CD4-positive, alpha-beta T cell treated with Interleukin-10 for 1 hour (primary cell): ENCODE measurements at places on chromosomes 7 and 10.

- no peak for DNase-seq
Observed at GRCh38 chr10:82942286-82943099, 1067.5 kb downstream of the NRG3 start.

GRCh38 chr7:99070361-99070760 is 73.5 kb downstream of the SMURF1 start:
- DNase-seq, result no peak

GRCh38 chr10:77182803-77183202 is 454.8 kb downstream of the KCNMA1 start:
- no peak for DNase-seq

DNA sequence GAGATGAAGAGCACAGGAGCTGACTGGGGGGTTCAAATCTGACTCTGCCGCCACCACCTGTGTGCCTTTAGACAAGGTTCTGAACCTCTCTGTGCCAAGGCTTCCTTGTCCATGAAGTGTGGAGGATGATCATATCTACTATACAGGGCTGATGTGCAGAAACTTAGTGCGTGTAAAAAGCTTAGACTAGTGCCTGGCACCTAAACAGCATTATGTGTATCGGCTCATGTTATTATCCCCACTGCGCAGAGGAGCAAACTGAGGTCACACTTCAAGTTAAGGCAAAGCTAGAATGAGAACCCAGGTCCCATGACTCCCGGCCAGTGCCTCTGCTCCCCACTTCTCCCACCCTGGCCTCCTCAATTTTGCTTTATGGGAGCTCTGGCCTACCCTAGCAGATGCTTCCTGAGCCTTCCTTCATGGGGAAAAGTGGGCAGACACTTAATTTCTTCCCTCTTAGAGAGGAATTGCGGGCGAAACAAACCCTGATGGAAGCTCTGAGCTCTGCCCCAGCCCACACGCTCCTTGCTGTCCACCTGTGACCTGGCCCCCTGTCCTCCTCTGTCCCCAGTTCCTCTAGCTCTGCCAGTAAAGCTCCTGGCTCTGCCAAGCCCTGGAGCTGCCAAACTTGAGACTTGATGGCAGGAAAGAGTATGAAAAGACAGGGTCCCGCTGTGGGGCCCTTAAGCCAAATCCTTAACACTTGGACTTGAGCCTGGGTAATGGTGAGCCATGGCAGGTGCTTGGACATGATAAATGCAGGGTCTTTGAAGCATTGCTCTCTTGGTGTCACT is 71.0 kb downstream of the CDH23 start:
- no peak for DNase-seq

DNA sequence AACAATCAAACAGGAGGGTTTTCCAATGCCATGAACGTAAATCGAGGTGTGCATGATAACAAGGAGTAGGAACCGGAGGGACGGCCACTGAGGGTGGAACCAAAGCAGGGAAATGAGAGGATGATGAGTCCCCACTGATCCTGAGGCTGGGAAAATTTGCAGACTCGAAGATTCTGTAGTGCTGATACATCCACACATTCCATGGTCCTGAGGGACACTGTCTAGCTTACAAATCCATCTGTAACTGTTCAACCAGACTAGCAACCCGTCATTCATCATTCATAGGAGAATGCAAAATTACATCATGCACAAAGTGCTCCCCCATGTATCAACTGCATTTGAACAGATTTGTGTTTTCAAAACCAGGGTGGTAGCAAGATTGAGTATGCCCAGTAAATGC is 189.7 kb downstream of the PTPRN2 start:
- DNase-seq, result no peak

DNA sequence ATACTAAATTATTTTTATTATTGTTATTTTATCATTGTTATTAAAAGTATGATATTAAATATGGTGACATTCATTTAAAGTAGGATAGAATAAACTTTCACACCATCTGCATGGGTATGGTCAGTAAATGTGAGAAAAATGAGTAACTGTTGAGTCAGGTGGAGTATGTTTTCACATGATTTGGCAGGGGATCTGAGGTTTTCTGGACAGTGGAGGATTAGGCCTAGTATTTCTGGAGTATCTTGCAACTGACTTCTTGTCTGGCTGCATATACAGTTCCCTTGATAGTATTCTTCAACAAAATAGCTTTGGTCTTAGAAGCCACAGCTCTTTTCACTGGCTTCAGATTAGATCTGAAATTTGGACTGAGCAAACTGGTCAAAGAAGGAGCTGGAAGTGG is 54.5 kb downstream of the GBF1 start:
- no peak for DNase-seq

DNA sequence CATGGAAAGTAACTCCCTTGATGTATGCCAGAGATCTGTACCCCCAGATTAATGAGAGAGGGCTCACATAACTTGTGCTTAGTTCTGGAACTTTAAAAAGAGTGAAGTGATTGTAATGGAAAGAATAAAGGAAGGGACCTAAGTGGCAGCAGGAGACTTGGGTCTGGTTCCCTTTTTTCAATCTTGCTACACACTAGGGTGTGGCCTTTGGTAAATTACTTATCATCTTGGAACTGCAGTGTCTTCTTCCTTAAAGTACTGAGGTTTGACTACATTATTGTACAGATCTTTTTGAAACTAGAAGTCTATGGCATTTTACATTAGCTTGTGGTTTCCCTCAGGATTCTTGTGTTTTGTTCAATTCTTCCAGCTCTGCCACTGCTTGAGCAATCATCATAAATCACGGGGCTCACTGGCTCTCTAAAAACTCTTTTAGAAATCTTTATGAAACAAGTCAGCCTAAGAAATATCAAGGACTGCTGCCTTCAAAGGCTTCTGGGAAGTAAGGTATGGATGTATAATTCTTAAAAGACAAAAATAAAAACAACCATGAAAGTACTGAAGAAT is 22.5 kb upstream of the CHRM2 start:
- no peak for DNase-seq

- no peak for DNase-seq
Observed at GRCh38 chr7:156109988-156110387, 297.7 kb upstream of the SHH start.

DNA sequence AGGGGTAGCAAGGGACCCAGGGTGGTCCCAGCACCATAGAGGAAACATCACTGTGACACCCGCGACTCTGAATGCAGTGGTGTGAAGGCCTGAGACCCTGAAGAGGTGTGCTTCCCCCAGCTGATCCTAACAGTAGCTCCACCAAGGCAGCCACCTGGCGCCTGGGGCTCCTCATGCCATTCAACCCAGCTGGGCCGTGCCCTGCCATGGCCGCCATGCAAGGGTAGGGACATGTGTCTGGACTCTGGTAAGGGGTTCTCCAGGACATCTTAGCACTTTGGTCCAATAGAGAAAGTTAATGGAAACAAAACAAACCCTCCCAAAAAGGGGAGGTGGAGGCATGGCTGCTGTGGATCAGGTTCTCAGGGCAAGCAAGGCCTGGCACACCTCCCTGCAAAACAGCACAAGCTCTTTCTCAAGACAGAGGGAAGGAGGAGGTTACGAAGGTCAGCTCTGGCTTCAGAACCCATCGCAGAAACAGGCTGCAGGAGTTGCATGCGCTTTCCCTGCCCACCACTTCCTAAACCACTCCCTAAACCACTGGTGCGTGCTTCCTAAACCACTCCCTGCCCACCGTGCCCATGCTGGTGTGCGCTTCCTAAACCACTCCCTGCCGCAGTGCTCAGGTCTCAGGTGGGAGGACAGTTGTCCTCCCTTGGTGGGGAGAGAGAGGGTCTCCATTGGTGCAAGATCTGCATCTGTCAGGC is 108.7 kb downstream of the LARP4B start:
- no peak for DNase-seq

DNA sequence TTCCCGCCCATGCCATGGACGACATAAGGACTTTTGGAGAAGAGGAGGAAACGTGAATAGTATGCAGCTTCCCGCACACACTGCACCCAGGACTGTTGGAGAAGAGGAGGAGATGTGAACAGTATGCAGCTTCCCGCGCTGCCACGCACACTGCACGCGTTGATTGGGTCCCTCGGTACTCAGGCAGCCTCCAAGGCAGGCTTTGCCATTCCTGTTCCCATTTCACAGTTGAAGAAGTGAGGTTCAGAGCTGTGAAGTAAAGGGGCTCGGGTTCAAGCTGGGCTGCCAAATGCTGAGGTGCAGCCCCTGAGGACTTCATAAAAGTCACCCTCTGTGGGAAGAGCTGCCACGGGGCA is 147.9 kb upstream of the FAM20C start:
- no peak for DNase-seq

DNA sequence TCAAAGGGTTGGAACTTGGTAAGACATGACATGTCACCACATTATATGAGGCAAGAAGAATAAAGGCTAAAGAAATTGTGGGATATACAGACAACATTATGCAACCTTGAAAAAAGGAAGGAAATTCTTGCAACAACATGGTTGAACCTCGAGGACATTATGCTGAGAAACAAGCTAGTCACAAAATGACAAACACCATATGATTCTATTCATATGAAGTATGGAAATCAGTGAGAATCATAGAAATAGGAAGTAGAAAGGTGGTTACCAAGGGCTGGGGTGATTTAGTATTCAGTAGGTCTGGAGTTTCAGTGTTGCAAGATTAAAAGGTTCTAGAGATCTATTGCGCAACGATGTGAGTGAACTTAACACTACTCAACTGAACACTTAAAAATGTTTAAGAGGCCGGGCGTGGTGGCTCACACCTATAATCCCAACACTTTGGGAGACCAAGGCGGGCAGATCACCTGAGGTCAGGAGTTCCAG is 126.9 kb upstream of the TBX20 start:
- peak; percentile 6 for DNase-seq

DNA sequence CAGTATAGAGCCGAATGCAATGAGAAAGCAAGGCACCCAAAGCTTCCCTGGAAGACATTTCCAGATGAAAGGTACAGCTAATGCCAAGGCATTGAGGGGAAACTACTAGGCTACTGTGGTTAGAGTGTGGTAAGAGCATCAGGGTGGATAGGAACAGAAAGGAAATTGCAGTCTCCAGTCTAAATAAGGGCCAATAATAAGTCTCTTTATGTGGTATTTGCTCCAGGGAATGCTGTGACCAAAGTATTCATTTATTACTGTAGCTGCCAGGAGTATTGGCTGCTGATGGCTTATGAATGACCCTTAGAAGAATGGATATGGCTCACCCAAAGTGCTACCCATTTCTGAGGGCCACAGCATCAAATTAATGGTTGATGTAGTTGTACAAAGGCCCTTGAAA is 30.1 kb upstream of the POT1 start:
- DNase-seq, result no peak

DNA sequence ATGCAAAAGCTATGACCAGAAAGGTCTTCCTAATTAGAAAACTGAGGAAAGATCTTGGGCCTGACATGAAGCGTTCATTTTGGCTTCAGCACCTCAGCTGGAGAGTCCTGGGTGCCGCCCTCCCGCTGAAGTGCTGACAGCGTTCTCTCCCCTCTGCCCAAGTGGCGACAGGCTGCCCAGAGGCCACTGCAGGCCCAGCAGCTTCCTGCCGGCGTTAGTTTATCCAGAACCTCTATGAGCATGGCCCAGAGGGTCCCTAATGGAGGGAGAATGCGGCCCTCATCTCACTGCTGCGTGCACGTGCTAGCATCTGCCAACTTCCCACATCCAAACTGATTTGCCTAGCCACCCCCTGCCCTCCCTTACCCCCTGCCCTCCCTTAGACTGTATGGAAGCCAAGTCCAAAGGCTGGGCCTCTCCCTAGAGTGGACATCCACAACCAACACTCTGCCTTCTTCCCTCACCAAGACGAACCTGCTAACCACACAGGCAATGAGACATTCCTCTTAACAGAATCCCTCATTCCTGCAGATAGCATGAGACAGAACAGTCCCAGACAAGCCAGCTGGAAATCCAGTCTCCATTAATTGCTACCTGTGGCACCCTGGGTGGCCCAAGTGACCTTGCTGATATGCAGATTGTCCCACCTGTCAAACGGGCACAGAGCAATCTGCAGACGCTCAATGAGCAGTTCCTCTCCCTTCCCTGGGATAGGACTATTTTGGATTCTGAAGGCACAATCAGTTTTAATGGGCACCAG is 108.4 kb downstream of the C10orf90 start:
- no peak for DNase-seq

GRCh38 chr7:19530261-19530660 is 178.6 kb downstream of the POLR1F start:
- DNase-seq, result no peak

GRCh38 chr10:11631291-11631690 is 19.8 kb upstream of the USP6NL start:
- DNase-seq, result no peak

DNA sequence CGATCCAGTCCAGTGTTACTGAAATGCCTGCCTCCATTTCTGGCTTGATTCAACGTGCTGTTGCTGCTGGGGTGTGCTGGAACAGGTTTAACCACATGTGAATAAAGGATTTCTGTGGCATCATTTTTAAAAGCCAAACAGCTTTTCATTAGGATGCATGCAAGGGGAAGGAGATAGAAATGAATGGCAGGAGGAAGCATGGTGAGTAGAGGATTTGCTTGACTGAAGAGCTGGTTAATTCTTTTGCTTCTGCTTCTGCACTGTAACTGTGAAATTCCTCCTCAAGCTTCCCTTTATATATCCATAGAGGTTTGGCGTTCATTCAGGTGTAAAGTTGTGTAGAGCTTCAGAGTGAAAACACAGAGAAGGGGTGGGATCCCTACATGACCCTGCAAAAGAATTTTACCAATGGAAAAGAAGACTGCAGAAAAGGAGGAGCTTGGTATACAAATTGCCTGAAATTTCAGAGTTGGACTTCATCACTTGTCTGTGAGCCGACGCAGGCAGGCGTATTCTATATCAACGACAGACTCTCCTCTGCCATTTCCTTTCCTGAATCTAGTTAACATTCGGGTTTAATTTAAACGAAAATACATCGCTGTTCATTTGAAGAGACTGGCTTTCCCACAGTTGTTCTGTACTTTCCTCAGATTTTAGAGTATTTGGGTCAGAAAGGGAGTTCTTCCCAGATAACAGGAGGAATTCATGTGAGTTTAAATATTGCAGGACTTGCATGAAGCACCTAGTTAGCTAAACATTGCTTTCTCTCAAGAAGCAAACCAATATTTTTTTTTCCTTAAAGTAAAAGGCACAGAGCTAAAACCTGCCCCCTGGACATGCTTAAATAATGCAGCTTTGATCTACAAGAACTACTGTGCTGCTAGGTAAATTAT is at the start of gene SOSTDC1:
SOSTDC1 (minus strand) TSS at position 270 of the 893 bp plus-strand sequence; CDS start at position 200, 70 bp downstream.
- DNase-seq, result no peak

DNA sequence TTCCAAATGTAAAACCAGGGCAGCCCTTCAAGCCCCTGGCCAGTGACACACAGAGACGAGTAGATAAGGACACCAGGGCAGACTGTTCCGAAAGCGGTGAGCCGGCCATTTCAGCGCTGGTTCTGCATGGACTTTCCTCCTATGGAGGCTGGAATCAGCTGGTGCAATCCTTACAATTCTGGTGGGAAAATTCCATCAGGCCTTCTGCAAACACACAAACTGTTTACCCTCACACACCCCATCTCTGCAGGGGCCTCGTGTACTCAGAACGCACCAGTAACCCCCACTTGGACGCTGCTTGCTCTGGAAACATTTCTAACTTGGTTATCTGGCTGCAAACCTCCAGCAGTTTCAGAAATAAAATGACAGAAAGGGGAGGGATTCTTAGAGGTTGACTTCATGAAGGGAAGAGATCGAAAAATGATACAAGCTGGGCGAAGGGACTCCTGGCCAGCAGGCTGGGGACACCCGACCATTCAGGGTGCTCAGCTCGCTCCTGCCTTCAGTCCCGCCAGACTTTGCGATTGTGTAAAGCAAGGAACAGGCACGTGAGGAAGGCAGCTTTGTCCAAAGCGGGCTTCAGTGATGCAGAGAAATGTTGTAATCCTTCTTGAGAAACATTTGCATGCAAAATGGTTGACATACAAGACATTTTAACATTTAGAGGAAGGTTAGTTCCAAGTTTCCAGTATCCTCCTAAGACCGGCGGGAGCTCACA is 19.7 kb upstream of the SHH start:
- no peak for DNase-seq
